Left ventricle myocardium superior (tissue), 1 donor: ENCODE measurements at places on chromosomes 16 and 17.
A peak's percentile ranks its signal among the peaks of the same experiment; 100 is the strongest.

DNA sequence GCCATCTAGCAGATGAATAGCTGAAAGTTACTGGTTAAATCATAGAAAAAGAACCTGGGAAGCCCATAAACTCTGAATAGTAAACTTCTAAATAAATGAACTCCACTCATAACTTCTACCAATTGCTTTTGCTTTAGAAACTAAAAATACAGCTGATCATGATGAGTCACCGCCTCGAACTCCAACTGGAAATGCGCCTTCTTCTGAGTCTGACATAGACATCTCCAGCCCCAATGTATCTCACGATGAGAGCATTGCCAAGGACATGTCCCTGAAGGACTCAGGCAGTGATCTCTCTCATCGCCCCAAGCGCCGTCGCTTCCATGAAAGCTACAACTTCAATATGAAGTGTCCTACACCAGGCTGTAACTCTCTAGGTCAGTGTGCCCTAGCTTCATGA lies 9.7 kb downstream of the KAT7 start:
- DNase-seq, result no peak

GRCh38 chr16:68786685-68787418 lies 49.8 kb downstream of the CDH1 start:
- DNase-seq, result no peak

DNA sequence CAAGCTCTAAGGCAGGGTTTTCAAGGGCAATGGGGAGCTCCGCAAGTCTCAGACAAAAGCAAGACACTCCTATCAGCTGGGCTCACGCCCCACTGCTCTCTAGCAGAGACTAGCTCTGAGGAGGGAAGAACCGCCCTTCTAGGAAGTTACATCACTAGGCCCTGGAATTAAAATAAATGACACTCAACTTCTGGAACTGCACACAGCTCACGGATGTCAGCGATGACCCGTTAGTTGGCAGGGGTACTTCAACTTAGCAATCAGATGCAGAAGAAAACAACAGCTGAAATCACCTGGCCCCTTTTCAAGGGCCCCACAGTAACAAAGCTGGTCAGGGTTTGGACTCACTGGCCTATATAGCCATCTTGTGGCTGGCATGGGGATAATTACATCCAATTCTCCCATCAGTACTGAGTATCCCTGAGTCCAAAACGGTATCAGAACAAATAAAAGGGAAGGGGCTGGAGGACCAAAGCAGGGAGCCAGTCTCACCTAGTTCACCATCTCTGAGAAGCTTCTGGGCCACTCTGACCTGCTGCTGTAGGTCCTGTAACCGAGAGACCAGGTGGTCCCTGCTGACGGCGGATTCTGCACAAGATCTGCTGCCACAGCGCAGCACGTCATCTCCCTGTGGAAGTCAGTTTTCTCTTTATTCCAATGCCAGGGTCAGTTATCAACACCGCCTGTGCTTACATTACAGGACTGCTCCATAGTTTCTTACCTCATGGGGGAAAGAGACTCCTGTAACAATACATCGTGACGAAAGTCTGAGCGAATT lies 22.2 kb downstream of the SERPINF1 start:
- peak; percentile 82 for DNase-seq

GRCh38 chr16:28846933-28847273 lies 755 bp upstream of the TUFM start:
- DNase-seq, result no peak

DNA sequence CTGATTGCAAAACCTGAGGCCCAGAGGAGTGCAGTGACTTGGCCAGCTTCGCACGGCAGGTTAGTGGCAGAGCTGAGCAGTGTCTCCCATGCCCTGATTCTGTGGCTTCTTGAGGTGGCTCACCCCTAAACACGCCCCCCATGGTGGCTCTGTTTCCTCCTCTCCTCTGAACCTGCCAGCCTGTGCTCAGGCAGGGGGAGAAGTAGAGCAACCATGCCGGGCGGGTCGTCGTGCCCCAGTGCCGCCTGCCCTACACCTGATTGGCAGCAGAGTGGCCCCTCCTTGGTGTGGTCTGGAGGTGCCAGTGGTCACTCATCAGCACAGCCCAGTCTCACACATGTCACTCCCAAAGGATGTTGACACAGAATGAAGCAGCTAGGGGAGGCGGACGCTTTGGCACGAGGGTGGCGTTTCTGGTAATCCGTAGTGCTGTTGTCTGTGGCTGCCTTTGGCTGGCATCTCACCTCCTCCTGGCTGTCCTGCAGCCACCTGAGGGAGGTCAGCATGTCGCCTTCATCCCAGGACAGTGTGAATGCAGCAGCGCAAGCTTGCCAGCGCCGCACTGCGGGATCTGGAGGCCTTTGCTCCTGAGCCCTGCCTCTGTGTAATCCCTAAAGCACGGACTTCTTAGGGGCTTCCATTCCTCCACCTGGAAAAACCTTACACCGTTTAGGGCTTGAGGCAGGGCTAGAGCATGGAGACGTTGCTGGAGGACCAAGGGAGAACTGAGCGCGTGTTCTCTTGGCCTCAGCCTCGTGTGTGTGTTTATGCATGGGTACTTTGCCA lies 294.7 kb downstream of the SEC14L1 start:
- no peak for DNase-seq

DNA sequence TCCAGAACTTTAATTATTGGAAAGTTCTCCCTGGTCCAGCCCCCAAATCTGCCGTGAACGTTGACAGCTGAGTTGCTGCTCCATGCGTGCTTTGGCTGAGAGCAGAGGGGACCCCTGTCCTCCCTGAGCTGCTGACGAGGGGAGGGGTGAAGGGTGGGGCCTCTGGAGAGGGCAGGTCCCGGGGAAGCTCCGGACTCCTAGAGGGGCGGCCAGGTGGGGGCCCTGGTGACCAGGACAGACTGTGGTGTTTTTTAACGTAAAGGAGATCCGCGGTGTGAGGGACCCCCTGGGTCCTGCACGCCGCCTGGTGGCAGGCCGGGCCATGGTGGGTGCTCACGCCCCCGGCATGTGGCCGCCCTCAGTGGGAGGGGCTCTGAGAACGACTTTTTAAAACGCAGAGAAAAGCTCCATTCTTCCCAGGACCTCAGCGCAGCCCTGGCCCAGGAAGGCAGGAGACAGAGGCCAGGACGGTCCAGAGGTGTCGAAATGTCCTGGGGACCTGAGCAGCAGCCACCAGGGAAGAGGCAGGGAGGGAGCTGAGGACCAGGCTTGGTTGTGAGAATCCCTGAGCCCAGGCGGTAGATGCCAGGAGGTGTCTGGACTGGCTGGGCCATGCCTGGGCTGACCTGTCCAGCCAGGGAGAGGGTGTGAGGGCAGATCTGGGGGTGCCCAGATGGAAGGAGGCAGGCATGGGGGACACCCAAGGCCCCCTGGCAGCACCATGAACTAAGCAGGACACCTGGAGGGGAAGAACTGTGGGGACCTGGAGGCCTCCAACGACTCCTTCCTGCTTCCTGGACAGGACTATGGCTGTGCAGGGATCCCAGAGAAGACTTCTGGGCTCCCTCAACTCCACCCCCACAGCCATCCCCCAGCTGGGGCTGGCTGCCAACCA lies at the start of gene MC1R:
TSS of gene MC1R (plus strand) at position 410 of the 895 bp plus-strand sequence. CDS start at position 807, 397 bp downstream.
- no peak for DNase-seq

- DNase-seq, result no peak
These were observed 15.2 kb downstream of the RDM1 start for GRCh38 chr17:35915153-35915964.

DNA sequence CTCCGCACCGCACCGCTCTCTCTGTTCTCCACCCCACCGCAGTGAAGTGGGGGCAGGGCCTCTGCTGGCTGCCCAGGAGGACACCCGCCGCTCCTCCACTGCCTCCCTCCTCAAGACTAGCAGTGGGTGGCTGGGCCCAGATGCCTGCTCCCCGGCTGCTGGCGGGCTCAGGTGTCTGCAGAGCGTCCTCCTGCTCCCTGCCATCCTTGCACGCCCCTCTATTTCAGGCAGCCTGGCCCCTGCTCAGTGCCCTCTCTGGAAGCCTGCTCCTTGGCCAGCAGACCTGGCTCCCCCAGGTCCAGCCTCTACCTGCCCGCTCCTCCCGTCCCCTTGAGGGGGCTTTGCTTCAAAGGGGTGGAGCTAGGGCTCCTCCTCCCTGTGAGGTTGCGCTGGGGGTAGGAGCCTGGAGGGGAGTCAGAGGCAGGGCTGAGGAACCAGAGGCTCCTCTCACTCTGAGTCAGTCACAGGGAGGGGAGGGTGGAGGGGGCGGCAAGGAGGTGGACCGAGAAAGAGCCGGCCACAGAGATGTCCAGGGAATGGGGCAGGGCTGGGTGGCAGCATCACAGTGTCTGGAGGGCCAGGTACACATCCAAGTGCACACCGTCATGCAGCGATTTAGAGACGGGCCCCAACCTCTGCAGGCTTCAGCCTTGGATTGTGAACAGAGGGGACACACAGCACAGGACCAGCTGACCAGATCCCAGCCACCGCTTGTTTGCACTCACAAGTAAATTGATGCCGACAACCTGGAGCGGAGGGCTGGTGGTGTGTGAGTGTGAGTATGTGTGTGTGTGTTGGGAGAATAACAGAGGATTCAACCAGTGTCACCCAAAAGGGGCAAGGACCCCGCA lies 9.8 kb upstream of the TMEM92 start:
- no peak for DNase-seq

GRCh38 chr16:154217-155030 lies 2.0 kb downstream of the HBZ start:
- peak; percentile 37 for DNase-seq

DNA sequence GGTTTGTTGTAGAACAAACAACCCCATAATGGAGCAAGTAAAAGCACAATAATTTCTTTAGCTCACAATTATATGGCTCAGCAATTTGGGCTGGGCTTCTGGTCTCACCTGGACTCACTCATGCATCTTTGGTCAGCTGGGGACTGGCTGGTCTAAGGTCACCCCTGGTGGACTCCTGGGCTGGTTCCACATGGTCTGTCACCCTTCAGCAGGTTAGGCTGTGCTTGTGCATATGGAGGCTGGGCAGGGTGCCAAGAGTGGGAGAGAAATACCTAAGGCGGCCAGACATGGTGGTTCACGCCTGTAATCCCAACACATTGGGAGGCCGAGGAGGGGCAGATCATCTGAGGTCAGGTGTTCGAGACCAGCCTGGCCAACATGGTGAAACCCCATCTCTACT lies 27.0 kb upstream of the SMURF2 start:
- DNase-seq, result no peak

- no peak for DNase-seq
These were observed 108.3 kb downstream of the RBFOX1 start for GRCh38 chr16:7440886-7441400.

GRCh38 chr17:80146121-80147034 lies 550 bp downstream of the EIF4A3 start:
- no peak for DNase-seq

- no peak for DNase-seq
These were observed 204.2 kb downstream of the CDH13 start for GRCh38 chr16:82830944-82831343.

DNA sequence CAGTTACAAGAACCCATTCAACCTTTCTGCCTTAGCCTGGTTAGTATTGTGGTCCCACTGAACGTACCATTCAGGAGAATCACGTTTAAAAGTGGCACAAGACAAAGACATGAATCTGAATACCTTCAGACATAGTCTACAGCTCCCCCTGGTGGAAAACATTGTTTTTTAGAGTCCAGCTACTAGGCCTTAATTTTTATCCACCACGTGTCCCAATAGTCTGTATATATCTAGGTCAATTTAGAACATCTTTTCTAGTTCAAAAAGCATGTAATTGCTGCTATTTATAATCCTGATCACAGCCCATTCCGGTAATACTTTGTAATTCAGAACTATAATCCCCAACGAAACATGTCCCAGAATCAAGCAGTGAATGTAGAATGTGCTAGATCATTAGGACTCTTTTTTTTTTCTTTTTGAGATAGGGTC lies 13.7 kb upstream of the GUCY2D start:
- DNase-seq, result no peak

GRCh38 chr16:53588081-53588648 lies 85.2 kb upstream of the AKTIP start:
- DNase-seq, result no peak

DNA sequence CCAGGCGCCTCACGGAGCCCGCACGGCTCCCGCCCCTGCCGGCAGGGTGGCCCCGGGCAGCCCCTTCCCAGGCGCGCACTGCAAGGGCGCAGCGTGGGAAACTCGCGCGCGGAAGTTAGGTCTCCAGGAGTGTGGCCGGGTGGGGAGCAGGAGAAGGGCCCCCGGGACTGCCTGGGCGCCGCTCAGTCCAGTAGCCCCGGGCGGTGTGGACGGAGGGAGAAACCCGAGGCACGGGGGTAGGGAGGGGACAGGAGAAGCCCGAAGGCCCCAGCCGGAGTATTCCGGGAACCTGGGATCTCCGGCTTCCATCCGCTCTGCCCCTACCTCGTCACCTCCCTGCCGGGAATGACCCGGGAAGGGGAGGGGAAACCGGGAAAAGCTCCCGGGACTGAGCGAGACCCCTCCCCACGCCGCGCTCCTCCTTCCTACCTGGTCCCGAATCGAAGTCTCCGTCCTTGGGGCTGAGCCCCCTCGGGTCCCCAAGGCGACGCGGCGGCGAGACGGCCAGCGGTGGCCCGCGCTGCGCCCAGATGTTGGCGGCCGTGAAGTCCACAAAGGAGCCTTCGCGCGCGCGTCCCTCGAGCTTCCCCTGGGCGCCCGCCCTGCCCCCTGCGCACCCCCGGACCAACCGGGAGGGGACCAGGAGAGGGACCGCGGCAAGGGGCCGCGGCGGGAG lies 418 bp downstream of the SOCS3 start:
- DNase-seq, result peak; percentile 56

- peak; percentile 80 for DNase-seq
These were observed 3.0 kb downstream of the NUDT16L1 start for GRCh38 chr16:4696172-4696904.

DNA sequence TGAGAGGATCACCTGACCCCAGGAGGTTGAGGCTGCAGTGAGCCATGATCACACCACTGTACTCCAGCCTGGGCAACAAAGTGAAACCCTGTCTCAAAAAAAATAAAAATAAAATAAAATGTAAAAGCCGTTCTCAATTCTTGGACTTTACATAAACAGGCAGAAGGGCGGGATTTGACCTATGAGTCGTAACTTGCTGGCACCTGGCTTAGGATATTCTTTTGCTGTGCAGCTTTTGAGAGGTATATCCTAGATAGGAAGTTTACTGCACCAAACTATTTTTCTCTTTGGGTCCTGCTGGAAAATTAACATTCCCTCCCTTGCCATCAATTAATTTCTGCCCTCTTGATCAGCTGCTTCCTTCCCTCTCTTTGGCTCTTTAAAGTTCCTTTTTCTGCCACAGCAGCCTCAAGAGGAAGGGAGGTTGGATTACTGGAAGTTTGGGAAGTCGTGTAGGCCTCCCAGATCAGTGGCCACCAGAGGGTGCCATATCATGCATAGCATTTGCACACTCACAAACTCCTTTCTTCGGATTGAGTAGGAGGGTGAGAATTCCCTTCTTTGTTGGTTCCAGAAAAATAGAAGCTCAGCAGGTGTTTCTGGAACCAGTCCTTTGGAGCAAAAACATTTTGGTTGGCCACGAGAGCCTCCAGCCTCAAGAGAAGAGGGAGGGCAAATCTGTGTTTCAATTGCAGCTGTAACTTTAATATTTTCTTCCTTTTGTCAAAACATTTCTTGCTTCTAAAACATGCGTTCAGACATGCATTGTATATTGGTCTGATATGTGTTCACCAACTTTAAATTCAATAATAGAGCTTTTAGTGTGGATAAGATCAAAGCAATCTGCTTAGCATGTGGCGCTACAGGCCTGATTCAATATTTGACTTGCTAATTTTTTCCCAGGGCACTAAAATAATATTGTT lies 147.3 kb downstream of the CCDC182 start:
- DNase-seq, result peak; percentile 71
